ENCODE measurements at places on chromosomes 6 and 20. TPM values are rescaled to one million over a fixed set of nuclear protein-coding genes. Genes with fewer than 3 reads are reported as not detected.

DNA sequence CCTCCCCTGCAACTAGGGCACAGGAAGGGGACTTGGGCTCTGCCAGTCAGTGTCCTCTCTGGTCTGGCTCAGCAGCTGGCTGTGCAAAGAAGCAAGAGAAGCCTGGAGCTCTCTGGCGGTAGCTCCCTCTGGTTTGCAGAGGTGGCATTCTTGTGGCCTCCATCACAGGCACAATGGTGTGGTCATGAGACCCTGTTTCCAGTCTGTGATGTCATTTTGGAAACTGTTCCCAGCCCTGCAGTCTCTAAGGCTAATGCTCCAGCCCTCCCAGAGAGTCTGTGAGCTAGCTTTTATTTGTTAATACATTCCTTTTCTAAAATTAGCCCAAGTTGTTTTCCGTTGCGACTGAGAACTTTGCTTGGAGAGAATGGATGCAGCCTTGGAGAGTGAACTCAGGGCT lies 69.5 kb upstream of the FOXQ1 start:
- DNase-seq: no peak

GRCh38 chr6:145608850-145609249 lies 126.5 kb downstream of the EPM2A start:
- no peak for DNase-seq

The SIRPG gene
- not detected for total RNA-seq

The CDSN gene
- total RNA-seq: not detected

The DDO gene
- 1.5 TPM for total RNA-seq
